ENCODE measurements at places on chromosomes 2 and 18.

- peak; percentile 25 for DNase-seq
Measured at GRCh38 chr2:10721396-10722251, at the start of gene ATP6V1C2. Gene ATP6V1C2 (plus strand): TSS chr2:10721630. CDS start chr2:10722850, 1,220 bp downstream.

GRCh38 chr2:235265348-235265965 lies 228.4 kb upstream of the AGAP1 start:
- DNase-seq = no peak

DNA sequence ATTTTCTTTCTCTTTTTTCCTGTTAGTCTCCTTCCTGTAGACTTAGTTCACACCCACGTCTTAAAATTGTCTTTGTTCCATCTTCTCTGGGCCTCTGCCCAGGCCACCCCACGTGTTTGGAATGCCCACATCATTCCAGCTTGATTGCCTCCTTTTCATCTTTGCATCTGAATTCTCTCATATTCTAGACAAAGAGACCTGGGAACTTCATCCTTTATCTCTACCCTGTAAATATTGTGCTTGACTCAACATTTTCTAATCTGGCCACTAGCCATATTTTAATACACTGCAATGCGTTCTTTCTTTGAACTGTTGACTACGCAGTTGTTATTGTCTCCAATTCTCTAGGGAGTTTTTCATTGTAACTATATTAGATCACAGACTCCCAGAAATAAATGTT lies 187.5 kb upstream of the NRXN1 start:
- no peak for DNase-seq

GRCh38 chr2:102185347-102185746 lies 1.5 kb upstream of the IL1RL2 start:
- no peak for DNase-seq

- no peak for DNase-seq
Measured at GRCh38 chr18:23861805-23862470, 152.6 kb upstream of the TTC39C start.

DNA sequence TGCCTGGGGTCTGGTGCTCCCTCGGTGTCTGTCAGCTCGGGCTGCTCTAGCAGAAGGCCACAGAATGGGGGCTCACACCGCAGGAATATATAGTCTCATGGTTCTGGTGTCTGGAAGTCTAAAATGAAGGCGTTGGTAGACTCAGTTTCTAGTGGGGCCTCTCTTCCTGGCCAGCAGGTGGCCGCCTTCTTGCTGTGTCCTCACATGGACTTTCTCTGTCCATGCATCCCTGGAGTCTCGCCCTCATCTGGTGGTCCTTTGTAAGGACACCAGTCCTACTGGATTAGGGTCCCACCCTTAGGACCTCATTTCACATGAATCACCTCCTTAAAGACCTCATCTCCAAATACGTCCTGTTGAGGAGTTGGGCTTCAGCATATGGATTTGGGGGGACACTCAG lies 65.7 kb downstream of the RRM2 start:
- DNase-seq = no peak

GRCh38 chr2:106122157-106122556 lies 71.9 kb downstream of the UXS1 start:
- no peak for DNase-seq

DNA sequence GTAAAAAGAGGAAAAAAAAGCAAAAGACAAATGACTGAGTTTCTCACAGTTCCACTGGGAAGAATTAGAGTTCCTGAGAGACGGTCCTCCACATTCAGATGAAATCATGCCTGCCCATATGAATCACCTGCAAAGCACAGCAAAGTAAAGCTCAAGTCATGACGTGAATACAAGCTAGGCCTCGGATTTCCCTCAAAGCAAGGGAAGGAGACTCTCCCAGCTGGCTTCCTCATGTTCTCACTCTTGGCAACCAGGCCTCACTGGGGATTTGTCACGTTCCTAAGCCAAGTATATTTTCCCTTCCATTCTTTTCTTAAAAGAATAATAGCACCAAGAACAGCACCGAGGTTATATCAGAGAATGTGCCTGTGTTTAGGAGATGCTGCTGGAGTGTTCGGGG lies 47.0 kb downstream of the CYP27C1 start:
- no peak for DNase-seq

DNA sequence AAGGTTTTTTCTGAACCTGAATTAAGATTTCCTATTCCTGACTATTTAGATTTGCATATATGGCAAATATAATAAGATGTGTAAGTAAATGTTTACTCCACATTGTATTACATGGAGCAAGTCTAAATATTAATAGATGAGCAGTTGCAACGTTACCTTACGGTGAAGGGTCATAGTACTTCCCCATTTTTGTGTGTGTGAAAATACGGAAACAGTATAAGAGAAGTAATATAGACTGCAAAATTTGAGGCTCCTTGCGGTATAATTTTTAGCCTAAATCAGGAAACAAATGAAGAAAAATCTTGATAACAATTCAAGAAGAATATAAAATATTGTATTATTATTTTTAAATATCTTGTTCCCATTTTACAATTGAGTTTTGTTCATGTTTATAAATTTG lies 434.2 kb downstream of the GRB14 start:
- DNase-seq = no peak

- DNase-seq = no peak
Measured at GRCh38 chr2:189569295-189569910, 11.2 kb downstream of the SLC40A1 start.

- peak; percentile 17 for DNase-seq
Measured at GRCh38 chr2:80548469-80548868, 243.9 kb upstream of the LRRTM1 start.
